Activated naive CD4-positive, alpha-beta T cell treated with Interleukin-2 at 50 U/mL for 16 hours (primary cell): ENCODE measurements at places on chromosomes 5 and 9.
A peak's percentile ranks its signal among the peaks of the same experiment; 100 is the strongest.

DNA sequence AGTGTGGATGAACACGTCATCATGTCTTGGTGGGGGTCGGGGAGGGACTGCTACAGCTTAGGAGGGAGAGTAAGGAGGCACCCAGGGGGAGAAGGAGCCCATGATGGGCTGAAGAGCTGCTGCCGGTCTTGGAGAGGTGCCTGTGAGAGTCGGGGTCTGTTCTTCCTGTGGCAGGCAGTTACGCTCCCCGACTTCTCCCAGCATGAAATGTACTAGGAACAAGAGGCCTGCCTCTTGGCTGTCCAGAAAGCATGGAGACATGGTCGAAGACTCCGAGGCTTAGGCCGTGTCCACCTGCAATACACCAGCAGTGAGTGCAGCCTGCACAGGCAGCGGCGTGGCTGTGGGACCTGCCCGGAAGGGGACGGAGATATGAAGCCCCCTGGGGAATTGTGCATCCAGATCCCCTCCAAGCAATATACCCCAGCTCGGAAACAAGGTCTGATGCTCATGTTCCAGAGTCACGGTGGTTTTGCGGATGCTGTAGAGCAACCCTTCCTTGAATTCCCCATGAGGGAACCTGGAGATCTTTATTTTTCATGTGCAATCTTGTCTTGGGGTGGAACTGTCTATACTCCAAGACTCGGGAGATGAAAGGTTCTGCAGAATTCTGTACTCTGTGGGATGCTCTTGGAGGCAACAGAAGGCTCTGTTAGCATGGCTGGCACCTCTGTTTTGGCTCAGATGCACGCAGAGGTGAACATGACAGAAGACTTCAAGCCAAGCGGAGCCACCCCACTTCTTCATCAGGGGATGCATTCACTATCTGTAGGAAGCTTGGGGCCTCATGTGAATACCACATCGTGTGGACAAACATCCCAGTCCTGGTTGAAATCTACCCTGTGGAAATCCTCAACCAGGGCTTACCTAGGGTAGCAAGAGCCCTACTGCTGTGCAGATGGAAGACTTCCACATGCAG, 374.9 kb upstream of the IRX4 start:
- no peak for DNase-seq

- DNase-seq: no peak
Observed at GRCh38 chr5:13866792-13867191, 77.7 kb downstream of the DNAH5 start.

- no peak for DNase-seq
Observed at GRCh38 chr9:126510564-126510963, 103.2 kb upstream of the LMX1B start.

DNA sequence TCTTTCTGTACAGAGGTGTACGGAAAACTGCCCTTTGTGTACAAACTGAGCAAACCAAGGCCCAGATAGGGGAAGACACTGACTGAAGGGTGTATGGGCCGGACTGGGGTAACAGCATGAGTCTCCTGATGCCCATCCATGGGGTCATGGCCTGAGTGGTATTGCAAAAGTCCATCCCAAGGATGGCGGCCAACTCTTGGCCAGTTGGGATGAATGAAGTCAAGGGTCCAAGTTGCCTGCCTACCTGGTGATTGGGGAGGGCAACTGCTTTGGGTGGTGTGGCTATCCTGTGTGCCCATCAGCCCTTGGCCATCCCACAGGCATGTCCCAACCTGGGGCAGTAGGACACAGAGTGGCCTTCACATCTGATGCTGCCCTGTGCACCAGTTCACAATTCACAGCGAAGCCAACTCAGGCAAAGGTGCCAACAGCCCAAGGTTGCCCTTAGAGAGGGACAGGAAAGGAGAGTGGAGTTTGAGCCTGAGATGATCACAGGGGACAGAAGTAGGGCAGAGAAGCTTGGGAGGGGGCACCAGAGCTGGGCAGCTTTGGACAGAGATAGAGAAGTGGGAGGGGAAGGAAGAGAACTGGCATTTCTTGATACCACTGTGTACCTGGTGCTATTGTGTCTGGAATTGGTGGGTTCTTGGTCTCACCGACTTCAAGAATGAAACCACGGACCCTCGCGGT, 46.6 kb downstream of the COL15A1 start:
- DNase-seq: no peak

GRCh38 chr5:100566382-100567141, 31.4 kb downstream of the FAM174A start:
- DNase-seq: no peak

GRCh38 chr5:32791536-32792243, 80.6 kb downstream of the NPR3 start:
- no peak for DNase-seq

- peak; percentile 62 for DNase-seq
Observed at GRCh38 chr5:81749561-81750307, 1.2 kb downstream of the SSBP2 start.

GRCh38 chr5:12911156-12911555, 1006.9 kb upstream of the CTNND2 start:
- no peak for DNase-seq

DNA sequence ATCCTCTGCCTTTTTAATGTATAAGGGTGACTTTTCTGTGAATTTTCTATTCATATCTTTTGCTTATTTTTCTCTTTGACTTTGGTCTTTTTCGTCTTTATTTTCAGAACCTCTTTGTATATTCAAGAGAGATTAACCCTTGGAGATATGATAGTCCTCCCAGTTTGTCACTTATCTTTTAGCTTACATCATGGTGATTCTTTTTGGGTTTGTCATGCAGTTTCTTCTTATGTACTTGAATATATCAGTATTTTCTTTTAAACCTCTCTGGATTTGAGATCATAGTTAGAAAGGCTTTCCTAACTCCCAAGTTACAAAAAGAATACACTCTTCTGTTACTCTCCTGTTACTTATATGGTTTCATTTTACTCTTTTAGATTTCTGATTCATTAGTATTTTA, 27.5 kb upstream of the GPR21 start:
- DNase-seq: no peak

GRCh38 chr9:106487266-106487665, 375.7 kb upstream of the ZNF462 start:
- no peak for DNase-seq

- DNase-seq: peak; percentile 13
Observed at GRCh38 chr5:133287500-133287899, 235.7 kb downstream of the HSPA4 start.

GRCh38 chr5:9898319-9898718, 268.2 kb upstream of the TAS2R1 start:
- no peak for DNase-seq

- DNase-seq: no peak
Observed at GRCh38 chr9:111412280-111412679, 71.9 kb downstream of the ECPAS start.

DNA sequence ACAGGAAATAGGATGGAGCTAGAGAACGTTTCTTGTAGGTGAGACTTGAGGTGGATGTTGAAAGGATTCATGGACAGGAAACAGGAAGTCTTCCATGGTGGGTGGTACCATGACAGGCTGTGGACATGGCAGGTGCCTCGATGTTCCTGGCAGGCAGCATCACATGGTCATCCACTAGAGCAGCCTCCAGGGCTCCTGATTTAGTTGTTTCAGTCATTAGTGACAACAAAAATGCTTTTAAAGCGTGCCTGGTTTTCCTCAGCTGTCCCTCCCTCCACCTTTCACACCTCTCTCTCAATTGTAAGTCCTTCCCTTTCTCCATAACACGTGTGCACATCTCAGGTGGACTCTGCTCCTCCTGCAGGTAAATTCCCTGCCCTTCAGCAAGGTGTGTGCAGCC, 25.2 kb upstream of the ASPN start:
- no peak for DNase-seq

DNA sequence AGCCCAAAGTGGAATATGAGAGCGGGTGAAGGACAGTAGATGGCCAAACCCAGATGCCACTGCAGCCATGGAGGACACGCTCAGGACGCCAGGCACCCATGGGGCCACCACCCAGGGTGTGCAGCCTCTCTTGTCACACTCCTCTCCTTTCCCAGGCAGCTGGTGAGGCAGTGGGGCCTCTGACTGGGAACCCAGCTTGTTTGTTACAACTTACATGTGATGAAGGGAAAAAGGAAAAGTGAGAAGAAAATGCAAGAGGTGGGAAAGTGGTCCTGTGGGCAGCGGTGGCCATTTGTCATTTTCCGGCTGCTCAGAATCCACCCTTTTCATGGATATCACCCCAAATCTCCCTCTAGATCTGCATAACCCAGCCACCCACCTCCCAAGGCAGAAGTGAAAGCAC, 62.7 kb upstream of the UNC5A start:
- DNase-seq: no peak

DNA sequence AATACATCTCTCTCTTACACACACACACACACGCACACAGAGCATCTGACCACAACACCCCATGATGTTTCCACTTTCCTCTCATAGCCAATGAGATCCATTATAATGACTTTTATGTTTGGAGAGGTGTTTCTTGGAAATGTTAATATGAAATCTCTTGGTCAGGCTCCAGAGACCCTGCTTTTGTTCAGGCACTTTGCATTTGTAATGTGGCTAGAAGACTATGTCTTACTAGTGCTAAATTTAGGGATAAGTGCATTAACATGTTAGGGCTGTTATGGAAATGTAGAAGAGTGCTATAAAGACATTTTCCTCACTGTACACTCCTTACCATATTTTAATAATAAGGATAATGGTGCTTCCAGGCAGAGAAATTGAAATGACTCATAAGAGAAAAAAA, 3.8 kb downstream of the CDH9 start:
- DNase-seq: no peak
